Endothelial cell of umbilical vein (primary cell): ENCODE measurements at places on chromosomes 6 and 20. TPM values are rescaled to one million over a fixed set of nuclear protein-coding genes. Genes with fewer than 3 reads are reported as not detected.

PDYN gene
- not detected in 2 replicates for total RNA-seq

CLPSL2 gene
- total RNA-seq = not detected in 2 replicates

RIMS1 gene
- total RNA-seq = 0.44 TPM in 1 of 2 replicates, not detected in the other

ADAM33 gene
- total RNA-seq = 0.18 TPM in 1 of 2 replicates, not detected in the other

SLX4IP gene
- total RNA-seq = 4.1 and 4.5 TPM in 2 replicates

SYNE1 gene
- 43.6 and 52.3 TPM in 2 replicates for total RNA-seq

CENPW gene
- total RNA-seq = 82.7 and 85.8 TPM in 2 replicates

GRCh38 chr6:105431226-105431625, 28.3 kb upstream of the PREP start:
- H3K36me3 ChIP-seq = no peaks in the 10 kb centered on the region
- no peaks in the 10 kb centered on the region for H3K27me3 ChIP-seq
- DNase-seq = peak; percentile 73
- H3K4me3 ChIP-seq = no peak overlapping the region
- H3K4me1 ChIP-seq = peaks cover 40% of the 10 kb centered on the region

GRCh38 chr20:36830791-36831691, 44.9 kb upstream of the TLDC2 start:
- peaks cover 35% of the 10 kb centered on the region for H3K4me1 ChIP-seq
- H3K36me3 ChIP-seq = peaks cover 15% of the 10 kb centered on the region
- peak; percentile 89 for DNase-seq
- H3K4me3 ChIP-seq = no peak overlapping the region
- H3K27ac ChIP-seq = peak overlapping the region; percentile 42

DNA sequence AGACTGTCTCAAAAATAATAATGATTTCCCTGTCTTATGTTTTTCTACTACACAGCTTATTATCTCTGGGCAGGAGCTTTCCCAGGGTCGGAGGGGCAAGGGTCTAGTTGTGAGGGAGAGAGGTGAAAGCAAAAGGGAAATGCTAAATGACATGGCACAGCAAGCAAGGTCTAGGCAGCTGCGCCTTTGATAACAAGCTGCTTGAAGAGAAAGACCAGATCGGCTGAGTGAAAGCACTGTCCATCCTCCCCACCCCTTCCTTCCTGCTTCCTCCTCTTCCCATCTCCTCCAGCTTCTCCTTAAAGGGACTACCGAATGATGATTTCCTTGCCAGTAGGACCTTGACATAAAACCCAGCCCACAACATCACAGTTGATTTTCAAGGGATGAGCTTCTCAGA, 158.1 kb upstream of the AKAP12 start:
- H3K27me3 ChIP-seq = no peaks in the 10 kb centered on the region
- no peak for DNase-seq
- H3K4me3 ChIP-seq = no peak overlapping the region
- peaks cover 10% of the 10 kb centered on the region for H3K4me1 ChIP-seq
- no peak overlapping the region for H3K27ac ChIP-seq

- no peak overlapping the region for H3K4me3 ChIP-seq
- peaks cover 18% of the 10 kb centered on the region for H3K4me1 ChIP-seq
- peak; percentile 22 for DNase-seq
- no peaks in the 10 kb centered on the region for H3K36me3 ChIP-seq
- no peak overlapping the region for H3K27ac ChIP-seq
- H3K27me3 ChIP-seq = no peaks in the 10 kb centered on the region
Observed at GRCh38 chr6:156774863-156775405, 2.2 kb upstream of the ARID1B start.

- peak overlapping the region; percentile 47 for H3K4me3 ChIP-seq
- H3K36me3 ChIP-seq = peaks cover 5% of the 10 kb centered on the region
- peak overlapping the region; percentile 10 for H3K27ac ChIP-seq
- no peak for DNase-seq
- H3K27me3 ChIP-seq = no peaks in the 10 kb centered on the region
Observed at GRCh38 chr20:63968928-63969760, 586 bp downstream of the ZNF512B start.

DNA sequence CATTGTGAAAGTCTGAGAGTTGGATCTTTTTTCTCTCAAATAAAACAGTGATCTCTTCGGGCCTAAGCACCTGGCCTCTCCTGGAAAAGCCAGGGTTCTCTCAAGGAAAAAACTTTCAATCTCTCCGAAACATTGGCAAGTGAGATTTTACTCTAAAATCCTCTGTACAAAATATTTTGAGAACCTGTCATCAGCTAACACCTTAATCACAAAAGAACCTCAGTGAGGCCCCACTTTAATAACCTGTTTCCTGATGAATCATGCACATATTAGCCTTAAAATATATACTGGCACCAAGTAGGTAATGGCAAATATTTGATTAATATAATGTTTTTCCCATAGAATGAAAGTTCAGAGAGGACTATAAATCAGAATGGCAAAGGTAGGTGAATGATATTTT, 177.9 kb downstream of the FRK start:
- no peaks in the 10 kb centered on the region for H3K36me3 ChIP-seq
- H3K27me3 ChIP-seq = no peaks in the 10 kb centered on the region
- no peak for DNase-seq
- no peak overlapping the region for H3K4me3 ChIP-seq

DNA sequence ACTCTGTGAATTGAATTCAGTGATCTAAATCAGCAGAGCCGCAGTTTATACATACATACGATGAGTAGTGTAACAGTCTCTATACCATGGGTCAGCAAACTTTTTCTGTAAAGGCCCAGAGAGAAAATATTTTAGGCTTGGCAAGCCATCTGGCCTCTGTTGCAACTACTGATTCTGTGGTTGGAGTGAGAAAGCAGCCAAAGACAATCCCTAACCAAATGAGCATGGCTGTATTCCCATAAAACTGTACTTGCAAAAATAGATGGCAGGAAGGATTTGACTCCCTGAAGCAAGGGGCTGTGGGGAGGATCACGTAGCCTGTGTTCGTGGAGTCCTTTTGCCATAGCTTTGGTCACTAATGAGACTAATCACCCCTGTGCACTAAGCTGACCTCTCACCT, 17.9 kb upstream of the MOCS1 start:
- no peak overlapping the region for H3K4me3 ChIP-seq
- no peak for DNase-seq

DNA sequence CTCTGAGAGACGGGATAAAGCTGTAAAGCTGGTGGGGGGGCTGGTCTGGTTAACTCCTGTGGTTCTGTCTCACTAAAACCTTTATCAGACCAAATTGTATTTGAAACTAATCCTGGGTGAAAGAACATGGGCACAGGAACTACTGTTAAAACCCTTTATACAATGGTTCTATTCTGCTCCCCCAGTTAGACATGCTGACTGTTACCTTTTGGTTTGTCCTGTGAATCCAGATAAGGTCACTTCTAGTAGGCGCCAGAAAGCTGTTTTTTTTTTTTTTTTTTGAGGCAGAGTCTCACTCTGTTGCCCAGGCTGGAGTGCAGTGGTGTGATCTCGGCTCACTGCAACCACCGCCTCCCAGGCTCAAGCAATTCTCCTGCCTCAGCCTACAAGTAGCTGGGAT, 29.7 kb downstream of the GSTA4 start:
- no peaks in the 10 kb centered on the region for H3K4me1 ChIP-seq
- H3K27ac ChIP-seq = no peak overlapping the region
- DNase-seq = no peak
- H3K4me3 ChIP-seq = no peak overlapping the region

GRCh38 chr6:128361378-128361777, 159.0 kb downstream of the PTPRK start:
- no peak overlapping the region for H3K27ac ChIP-seq
- DNase-seq = no peak
- peaks cover 4% of the 10 kb centered on the region for H3K4me1 ChIP-seq
- no peaks in the 10 kb centered on the region for H3K27me3 ChIP-seq
- H3K4me3 ChIP-seq = no peak overlapping the region
- no peaks in the 10 kb centered on the region for H3K36me3 ChIP-seq

GRCh38 chr6:74715355-74716085, 490.3 kb downstream of the COL12A1 start:
- no peaks in the 10 kb centered on the region for H3K4me1 ChIP-seq
- H3K27ac ChIP-seq = no peak overlapping the region
- no peak for DNase-seq
- no peaks in the 10 kb centered on the region for H3K27me3 ChIP-seq

DNA sequence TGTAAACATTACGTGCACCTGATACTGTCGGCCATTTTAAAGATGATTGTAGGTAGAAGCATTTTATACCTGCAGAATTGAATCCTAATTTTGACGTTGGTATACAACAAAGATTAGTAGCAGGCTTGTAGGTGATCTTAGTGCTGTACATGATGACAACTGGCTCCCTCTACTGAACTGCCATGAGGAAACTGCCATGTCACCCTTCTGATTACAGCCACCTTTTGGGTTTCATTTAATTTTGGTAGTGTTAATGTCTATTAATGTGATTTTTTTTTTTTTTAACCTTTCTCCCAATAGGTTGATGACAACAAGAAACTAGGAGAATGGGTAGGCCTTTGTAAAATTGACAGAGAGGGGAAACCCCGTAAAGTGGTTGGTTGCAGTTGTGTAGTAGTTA, 2.3 kb downstream of the RPS12 start:
- peaks cover 24% of the 10 kb centered on the region for H3K4me1 ChIP-seq
- H3K27ac ChIP-seq = no peak overlapping the region
- peaks cover 27% of the 10 kb centered on the region for H3K36me3 ChIP-seq
- H3K4me3 ChIP-seq = peak overlapping the region; percentile 89
- DNase-seq = no peak

GRCh38 chr6:43702534-43703440, 15.2 kb upstream of the MRPS18A start:
- H3K4me3 ChIP-seq = no peak overlapping the region
- H3K27ac ChIP-seq = peak overlapping the region; percentile 66
- H3K27me3 ChIP-seq = no peaks in the 10 kb centered on the region
- peaks cover 67% of the 10 kb centered on the region for H3K4me1 ChIP-seq

- H3K36me3 ChIP-seq = no peaks in the 10 kb centered on the region
- H3K4me3 ChIP-seq = no peak overlapping the region
- no peaks in the 10 kb centered on the region for H3K27me3 ChIP-seq
- H3K27ac ChIP-seq = no peak overlapping the region
- no peak for DNase-seq
Observed at GRCh38 chr20:36434383-36434782, 106.9 kb upstream of the MYL9 start.
